GM12878 (cell line): ENCODE measurements at places on chromosomes 6 and 20. TPM values are rescaled to one million over a fixed set of nuclear protein-coding genes. Genes with fewer than 3 reads are reported as not detected.
A peak's percentile ranks its signal among the peaks of the same experiment; 100 is the strongest.

DNA sequence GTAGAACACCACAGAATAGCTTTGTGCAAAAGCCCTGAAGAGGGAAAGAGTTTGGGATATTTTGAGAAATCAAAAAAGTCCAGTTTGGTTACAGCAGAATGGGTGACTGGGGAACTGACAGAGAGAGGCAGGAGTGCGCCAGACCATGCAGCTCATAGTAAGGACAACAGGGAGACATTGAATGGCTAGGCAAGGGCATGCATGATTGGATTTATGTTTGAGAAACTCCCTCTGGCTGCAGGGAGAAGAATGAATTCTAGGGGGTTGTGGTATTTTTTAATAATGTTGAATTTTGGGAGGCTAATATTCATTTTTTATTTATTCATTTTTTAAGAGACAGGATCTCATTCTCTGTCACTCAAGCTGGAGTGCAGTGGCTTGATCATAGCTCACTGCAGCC is 49.9 kb downstream of the TGM2 start:
- no peak for DNase-seq

DNA sequence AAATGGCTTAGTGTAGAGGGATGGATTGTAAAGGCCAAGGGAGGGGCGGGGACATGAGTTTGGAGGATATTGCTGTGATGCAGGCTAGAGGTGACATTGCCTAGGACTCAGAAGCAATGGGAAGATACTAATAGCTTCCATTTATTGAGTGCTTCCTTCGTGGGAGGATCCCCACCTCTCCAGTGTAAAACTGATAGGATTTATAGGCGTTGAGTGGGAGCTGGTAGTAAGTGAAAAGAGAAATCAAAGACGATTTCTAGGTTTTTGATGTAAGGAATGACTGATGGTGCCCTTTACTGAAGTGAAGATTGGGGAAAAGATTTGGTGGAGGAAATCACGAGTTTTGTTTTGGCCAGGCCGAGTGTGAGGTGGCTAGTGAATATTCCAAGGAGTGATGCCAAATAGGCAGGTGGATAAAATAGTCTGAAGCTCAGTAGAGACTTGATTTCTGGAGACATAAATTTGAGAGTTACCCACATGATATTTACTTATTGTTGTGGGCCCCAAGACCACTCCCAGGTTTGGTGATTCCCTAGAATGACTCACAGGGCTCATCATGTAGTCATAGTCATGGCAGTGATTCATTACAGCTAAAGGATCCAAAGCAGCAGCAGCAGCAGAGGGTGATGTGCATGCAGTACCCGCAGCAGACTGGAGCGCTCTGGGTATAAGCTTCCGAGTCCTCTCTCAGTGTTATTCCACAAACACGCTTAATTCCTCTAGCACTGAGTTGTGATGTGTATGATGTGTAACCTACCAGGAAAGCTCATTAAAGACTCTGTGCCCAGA is 10.2 kb downstream of the RPRD1B start:
- no peak for DNase-seq

DNA sequence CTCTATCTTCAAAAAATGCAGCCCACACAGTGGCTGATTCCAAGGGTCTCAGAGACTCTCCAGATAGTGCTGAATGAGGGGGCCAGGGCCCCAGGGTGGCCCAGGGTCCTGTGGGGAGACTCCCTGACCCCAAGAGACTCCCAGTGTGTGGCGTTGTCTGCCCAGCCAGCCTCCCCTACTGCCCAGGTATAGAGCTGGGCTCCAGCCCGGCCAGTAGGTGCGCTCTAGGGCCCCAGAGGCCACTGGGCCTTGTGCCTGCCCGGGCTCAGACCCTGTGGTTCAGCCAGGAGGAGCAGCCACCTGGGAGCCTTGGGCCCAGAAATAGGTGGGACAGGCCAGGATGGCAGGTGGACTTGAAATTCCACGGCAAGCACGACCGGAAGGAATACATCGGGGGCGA is 30.3 kb upstream of the GATA5 start:
- no peak for DNase-seq

GRCh38 chr6:169326067-169326799 is 72.6 kb upstream of the THBS2 start:
- DNase-seq: no peak

DNA sequence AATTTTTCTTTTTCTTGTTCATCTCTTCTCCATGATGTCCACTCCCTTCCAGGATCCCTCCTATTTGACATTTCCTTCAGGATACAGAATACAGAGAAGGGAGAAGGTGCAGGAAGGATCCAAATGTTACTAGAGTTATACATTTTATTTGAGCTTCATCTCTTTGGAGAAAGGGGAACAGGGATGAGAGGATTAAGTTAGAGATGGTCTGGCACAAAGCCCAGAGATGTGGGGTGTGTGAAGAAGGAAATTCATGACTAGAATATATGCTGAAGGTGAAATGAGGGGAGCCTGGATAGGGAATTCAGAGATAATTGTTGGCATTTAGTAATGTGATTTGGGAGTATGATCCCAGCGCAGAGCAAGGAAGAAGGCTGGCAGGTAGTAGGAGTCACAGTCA is 22.5 kb upstream of the SRPK1 start:
- no peak for DNase-seq

- peak; percentile 61 for DNase-seq
Measured at GRCh38 chr6:43668151-43669028, 19.2 kb downstream of the MRPS18A start.

The KCNS1 gene
- not detected in 2 replicates for total RNA-seq

GRCh38 chr6:112851146-112851545 is 504.0 kb downstream of the RFPL4B start:
- no peak for DNase-seq

DNA sequence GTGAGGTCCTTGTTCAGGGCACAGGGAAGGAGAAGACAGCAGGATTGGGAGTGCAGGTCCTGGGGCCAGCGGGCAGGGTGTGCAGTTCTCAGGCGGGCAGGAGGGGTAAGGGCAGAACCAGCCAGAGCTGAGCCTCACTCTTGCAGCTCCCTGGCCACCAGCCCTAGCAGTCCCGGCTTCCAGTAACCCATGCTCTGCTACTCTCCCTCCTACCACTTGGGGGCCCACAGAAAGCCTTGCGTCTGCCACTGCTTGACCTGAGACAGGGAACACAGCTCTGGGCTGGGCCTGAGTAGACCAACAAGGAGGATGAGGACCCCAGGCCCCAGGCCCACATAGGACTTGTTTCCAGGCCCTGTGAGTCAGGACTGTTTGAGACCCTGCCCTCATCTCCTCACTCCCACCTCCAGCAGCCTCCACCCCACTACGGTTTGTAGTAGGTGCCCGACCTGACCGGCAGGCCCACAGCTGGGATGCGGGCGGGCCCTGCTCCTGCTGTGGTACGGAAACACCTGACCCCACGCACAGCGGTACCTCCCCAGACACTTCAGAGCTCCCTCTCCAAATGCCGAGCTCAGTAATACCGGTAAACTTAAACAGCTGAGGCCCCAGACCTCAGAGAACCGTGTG is 39.2 kb downstream of the KCNK5 start:
- DNase-seq: no peak

- no peak for DNase-seq
Measured at GRCh38 chr6:110434961-110435602, 19.7 kb upstream of the DDO start.

The C6orf136 gene
- total RNA-seq: 24.1 and 27.5 TPM in 2 replicates

DNA sequence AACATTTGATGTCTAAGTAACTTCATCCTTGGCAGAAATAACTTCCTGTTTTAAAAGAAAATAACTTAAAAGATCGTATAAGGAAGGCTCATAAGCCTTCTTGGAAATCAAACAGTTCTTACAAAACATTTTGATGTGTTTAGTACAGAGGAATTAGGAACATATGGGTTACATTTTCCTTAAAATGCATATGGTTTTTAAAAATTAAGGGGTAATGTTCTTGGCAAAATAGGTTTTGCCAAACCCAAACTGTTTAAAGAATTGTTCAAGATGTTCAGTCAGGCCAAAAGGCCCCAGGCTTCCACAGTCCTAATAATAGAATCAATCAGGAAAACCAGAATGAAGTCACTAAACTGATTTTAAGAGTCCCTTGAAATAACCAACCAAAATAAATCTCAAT is 142.7 kb upstream of the SLC35B3 start:
- DNase-seq: no peak

- no peak for DNase-seq
Measured at GRCh38 chr20:25063546-25063945, 5.6 kb upstream of the ACSS1 start.

DNA sequence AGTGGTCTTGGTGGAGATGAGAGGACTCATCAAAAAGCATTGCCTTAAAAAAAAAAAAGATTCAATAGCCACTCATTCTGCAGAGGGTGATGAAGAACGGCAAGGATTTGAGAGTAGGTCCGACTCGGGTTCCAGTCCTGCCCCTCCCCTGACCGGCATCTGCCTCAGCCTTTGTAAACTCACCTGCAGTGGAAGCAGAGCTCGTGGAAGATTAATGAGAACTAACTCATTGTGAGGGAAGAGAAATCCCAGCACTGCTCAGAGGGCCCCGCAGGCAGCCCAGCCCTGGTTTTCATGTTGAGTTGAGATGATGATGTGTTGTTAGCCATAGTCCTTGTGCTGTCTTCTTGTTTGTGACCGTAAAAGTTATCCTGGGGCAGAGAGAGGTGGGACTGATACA is 59.4 kb downstream of the GCNT2 start:
- DNase-seq: no peak

DNA sequence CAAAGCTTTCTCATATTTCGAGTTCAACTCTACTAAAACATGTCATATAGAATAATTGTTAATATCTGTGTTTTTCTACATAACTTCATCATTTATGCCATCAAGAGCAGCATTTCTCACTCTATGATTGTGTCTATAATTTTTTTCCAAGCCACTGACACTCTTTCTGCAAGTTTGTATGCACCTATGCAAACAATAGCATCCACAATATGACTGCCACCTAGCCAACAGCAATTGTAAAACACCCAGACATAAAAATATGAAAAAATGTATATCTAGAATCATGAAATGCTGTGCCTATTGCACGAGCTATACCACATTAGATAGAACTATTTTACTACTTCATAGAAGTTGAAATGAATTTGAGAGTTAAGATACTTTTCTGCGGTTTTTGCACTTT is 286.5 kb upstream of the MARCKS start:
- no peak for DNase-seq

GRCh38 chr6:117351521-117351920 is 74.2 kb downstream of the ROS1 start:
- DNase-seq: no peak

- no peak for DNase-seq
Measured at GRCh38 chr6:46760925-46761324, 14.2 kb downstream of the ANKRD66 start.

DNA sequence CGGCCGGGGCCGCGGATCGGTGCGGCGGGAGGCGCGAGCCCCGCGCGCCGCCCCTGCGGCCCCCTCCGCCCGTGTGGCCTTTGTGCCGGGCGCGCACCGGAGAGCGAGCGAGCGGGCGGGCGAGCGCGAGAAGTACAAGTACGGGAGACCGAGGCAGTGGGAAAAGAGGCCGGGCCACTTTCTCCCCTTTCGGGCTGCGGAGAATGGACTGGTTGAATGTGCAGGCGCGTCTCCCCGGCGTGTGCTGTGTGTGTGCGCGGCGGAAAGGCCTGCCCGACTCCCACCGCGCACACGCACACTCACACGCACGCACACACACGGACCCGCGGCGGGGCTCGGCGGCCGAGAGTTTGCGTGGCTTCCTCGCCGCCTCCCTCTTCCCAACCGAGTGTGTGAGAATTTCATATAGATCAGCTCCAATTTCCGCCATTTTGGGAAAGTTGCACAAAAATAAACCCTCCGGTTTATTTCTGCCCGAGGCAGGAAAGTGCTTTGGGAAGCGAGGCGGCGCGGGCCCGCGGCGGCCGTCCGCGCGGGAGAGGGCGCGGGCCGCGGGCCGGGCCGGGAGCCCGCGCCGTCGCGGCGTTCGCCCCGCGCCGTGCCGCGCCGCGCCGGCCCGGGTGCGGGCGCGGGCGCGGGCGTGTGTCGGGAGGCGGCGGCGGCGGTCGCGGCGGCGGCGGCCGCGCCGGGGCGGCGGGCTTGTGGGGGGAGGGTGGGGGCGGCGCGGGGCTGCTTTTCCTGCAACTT is 1.1 kb downstream of the L3MBTL3 start:
- DNase-seq: no peak

- no peak for DNase-seq
Measured at GRCh38 chr6:42026540-42026939, 23.8 kb upstream of the TAF8 start.

DNA sequence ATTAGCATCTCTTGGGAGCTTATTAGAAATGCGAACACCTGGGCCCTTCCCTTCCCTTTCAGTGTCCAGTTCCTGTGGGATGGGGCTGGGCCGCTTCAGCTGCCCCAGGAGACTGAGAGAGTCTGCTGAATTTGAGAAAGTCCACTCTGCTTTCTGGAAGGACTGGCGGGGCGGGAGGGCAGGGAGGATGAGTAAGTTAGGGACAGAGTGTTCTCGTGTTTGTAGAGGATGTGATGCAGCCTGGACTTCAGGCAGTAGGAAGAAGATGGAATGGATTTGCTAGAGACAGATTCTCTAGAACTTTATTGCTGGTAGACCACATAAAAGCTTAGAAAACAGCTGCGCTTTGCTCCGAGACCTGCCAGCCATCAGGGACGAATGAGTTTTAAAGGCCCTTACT is 1.1 kb upstream of the TULP4 start:
- no peak for DNase-seq
